ENCODE measurements at places on chromosomes 4 and X.

- DNase-seq = no peak
Measured at GRCh38 chr4:74402692-74403456, 37.9 kb downstream of the EREG start.

- DNase-seq = no peak
Measured at GRCh38 chrX:29824176-29824906, 391.0 kb upstream of the MAGEB2 start.

GRCh38 chr4:1419708-1420107 lies 13.5 kb upstream of the NKX1-1 start:
- DNase-seq = no peak

DNA sequence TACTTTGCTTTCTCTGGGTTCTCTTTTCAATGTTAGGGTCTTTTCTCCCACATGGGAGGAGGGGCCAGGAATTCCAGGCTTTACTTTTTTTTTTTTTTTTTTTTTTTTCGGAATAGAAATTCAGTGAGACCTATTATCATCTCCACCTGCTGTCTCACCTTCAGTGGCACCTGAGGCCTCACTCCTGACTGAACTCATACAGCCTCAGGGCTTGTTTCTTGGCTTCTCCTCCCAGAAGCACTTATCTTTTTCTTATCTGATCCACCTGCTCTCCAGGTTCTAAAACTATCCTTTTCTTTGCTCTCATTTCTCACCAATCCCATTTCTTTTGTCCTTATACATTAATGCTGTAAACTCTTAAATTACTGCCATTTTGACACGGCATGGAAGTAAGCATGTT lies 117.3 kb upstream of the PPP3CA start:
- DNase-seq = no peak

DNA sequence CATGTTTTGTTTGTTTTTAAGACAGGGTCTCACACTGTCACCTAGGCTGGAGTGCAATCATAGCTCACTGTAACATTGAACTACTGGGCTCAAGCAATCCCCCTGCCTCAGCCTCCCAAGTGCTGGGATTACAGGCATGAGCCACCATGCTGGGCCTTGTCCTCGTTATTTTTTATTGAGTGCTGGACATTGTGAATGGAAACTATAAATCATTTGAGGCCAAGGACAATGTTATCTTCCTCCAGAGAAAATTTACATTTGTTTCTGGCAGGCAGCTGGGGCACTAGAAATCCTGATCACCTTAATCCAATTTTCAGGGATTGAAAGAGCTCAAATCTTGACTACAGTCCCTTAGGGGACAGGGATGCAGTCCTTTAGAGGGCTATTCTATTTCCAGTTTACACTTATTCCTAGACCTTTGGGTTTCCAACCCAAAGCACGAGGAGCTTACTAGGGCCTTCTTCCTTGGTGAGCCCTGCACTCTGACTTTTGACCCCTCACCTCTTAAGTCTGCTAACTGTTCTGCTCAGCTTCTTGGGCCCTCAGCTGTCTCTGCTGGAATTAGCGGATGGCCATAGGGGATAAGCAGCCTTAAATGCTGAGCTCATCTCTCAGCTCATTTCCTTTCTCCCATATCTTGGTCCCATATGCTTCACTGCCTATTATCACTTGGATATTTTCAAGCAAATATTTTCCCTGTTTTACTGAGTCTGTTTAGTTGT lies 23.0 kb upstream of the PDZD4 start:
- no peak for DNase-seq

- DNase-seq = no peak
Measured at GRCh38 chr4:7828793-7829301, 110.8 kb downstream of the AFAP1 start.

DNA sequence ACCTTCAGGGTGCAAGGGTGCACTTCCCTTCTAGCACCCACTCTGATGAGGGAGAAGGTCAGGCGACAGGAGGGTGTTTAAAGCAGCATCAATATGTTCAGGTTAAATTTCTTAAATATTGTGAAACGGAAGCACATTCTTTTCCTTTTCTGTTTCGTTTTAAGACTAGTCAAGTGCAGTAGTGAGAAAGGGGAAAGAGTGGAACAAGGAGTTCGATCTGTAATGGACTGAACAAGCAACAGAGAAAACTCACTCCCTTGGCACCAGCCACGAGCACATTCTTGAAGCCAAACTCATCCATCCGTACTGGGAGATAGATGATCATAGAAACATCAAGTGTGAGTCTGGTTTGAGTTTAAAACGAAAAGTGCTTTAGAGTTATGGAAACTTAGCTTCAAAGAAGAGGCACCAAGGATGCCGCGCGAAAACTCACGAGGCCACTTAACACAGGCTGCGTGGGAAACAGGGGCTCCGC lies 815 bp downstream of the FAM53A start:
- no peak for DNase-seq

GRCh38 chr4:125231661-125232060 lies 83.1 kb upstream of the FAT4 start:
- DNase-seq = no peak

GRCh38 chr4:73588613-73589012 lies 31.6 kb downstream of the RASSF6 start:
- DNase-seq = no peak

- no peak for DNase-seq
Measured at GRCh38 chr4:94127707-94128328, 79.8 kb upstream of the SMARCAD1 start.

DNA sequence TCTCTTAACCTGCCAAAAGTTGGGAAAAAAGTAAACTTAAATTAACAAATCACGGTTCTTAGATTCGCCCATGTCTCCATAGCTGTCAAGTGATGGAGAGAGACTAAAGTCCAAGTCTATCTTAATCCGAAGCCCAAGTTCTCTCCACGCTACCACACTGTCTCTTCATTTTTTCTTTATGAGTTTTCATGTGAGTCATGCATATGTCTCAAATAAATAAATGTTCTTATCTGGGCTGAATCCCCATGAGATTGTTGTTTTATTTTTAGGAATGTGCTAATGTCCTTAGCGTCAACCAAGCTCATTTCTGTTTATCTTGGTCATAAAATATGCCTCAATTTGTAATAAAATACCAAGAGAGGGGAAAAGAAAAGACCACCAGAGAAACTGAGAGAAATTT lies 169.3 kb downstream of the RCHY1 start:
- no peak for DNase-seq

- no peak for DNase-seq
Measured at GRCh38 chrX:55119271-55119670, 30.5 kb downstream of the PAGE2 start.

- DNase-seq = no peak
Measured at GRCh38 chrX:44733931-44734330, 109.9 kb upstream of the DUSP21 start.

- no peak for DNase-seq
Measured at GRCh38 chrX:20143561-20143960, 1.9 kb upstream of the EIF1AX start.

- DNase-seq = peak; percentile 6
Measured at GRCh38 chr4:143185253-143186107, 763 bp downstream of the USP38 start.

- DNase-seq = no peak
Measured at GRCh38 chrX:2848871-2849301, 20.2 kb downstream of the GYG2 start.

DNA sequence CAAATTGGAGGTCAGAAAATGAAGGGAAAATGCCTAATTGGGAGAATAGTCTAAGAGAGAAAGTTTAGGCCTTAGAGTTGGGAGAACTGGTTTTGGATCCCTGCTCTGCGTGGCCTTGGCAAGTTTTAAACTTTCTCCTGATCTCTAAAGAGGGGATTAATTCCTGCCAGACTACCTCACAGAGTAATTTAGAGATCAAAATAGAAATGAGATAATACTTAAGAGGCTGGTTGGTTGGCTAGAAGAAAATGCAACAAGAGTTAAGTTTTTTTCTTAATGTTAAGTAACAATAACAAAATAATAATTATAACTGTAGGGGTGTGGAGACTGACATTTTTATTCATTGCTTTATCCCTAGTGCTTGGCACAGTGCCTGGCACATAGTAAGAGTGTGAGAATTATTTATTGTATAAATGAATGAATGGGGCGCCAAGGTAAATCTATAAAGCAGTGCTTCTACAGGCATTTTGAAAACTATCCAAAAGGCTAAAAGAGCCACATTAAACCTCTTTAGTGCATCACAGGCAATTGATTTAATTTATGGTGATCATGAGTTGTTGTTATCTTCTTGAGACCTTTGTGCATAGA lies 160.5 kb downstream of the RASL11B start:
- no peak for DNase-seq

DNA sequence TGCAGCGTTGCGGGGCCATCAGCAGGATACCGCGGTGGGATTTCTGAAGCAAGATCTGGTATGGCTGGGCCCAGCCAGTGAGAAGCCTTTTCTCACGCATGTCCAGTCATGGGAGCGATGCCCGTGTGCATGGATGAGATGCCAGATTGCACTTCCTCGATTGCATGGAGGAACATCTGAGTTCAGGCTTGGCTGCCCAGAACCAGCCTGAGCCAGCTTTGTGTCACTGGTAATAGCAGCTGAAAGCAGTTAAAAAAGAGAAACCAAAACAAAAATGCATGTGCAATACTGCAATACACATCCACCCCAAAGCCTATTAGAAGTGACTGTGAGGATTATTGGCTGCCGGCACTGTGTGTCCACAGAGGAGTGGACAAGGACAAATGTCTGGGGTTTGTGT lies 59.3 kb downstream of the PSAPL1 start:
- DNase-seq = no peak

GRCh38 chr4:153564630-153565525 lies 98.7 kb downstream of the TMEM131L start:
- DNase-seq = no peak

GRCh38 chrX:154477891-154478477 lies 1.1 kb downstream of the LAGE3 start:
- no peak for DNase-seq

DNA sequence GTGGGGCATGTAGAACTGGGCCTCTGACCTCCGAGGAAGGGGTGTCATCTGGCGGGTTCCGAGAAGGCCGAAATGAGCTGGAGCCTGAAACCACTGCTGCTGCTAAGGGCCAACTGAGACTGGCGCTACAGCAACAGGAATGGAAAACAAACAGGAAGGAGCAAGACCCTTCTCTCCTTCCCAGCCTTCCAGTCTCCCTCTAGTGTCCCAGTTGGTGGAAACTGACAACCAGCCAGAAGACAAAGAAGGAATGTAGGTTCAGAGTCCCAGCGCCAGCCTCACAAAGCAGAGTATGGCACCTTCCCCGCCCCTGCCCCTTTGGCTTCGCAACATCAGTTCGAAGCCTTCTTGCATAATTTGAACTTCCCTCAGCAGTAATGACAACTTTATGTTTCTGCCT lies 24.4 kb upstream of the PDZD4 start:
- no peak for DNase-seq

GRCh38 chr4:79927931-79928330 lies 145.1 kb downstream of the ANTXR2 start:
- no peak for DNase-seq

GRCh38 chr4:36824682-36825081 lies 419.9 kb upstream of the NWD2 start:
- no peak for DNase-seq

- DNase-seq = no peak
Measured at GRCh38 chrX:18649498-18649951, 22.4 kb downstream of the RS1 start.

- DNase-seq = no peak
Measured at GRCh38 chr4:687971-688853, 739 bp downstream of the SLC49A3 start.

DNA sequence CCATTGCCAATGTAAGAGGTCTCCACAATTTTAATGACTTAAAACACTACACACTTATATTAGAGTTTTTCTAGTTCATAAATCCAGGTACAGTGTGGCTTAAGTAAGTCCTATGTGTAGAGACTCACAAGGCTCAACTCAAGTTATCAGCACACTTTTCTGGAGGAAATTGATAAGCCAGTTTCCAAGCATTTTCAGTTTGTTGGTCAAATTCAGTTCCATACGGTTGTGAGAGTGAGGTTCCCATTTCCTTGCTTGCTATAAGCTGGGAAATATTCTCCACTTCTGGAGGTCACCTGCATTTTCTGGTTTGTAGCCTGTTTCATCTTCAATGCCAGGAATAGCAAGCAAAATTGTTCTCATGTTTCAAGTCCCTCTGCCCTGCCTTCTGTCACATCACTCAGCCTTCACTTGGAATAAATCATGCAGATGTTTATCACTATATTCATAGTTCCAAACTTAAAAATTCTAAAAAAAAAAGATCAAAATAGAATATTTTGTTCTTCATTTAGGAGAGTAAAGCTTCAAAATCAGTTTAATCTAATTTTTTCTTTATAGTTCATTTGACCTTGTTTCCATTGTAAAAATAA lies 1137.5 kb upstream of the INTU start:
- DNase-seq = no peak

DNA sequence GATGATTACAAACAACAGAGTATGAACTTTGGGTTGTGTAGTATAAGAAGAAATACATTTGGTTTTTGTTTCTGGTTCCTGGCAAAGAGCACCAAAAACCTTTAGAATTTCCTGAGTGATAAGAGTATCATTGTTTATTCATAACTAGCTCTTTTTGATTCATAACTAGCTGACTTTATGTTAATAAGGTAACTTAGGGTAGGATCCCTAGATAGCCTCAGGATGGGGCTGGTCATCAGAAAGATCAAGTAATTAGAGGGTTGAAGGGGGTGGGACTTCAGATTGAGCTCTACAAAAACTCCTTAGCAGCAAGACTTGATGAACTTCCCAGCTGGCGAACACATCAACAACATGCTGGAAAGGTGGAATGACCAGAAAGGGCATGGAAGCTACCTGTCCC lies 166.5 kb downstream of the SCFD2 start:
- DNase-seq = no peak

GRCh38 chr4:77235289-77235854 lies 78.4 kb downstream of the CCNG2 start:
- no peak for DNase-seq

GRCh38 chrX:53125506-53125905 lies 31.6 kb downstream of the KANTR start:
- DNase-seq = no peak

GRCh38 chr4:94238160-94238559 lies 30.5 kb downstream of the SMARCAD1 start:
- DNase-seq = no peak

DNA sequence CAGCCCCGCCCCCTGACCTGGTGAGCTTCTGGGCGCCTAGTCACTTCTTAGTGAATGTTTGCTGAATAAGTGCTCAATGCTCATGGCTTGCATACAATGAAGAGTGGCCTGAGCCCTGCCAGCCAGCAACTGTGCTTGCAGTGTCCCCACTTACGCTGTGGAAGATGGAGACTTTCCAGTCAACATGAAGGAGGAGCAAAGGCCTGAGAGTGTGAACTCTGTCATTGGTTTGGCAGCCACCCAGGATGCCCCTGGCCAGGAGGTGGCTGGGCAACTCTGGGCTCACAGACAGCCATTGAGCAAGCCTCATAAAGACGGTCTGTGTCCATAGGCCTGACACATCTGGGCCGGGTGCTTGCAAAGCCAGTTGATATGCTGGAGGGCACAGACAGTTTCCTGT lies 72.1 kb upstream of the MAMLD1 start:
- no peak for DNase-seq

GRCh38 chr4:13994016-13994415 lies 366.5 kb upstream of the BOD1L1 start:
- no peak for DNase-seq

DNA sequence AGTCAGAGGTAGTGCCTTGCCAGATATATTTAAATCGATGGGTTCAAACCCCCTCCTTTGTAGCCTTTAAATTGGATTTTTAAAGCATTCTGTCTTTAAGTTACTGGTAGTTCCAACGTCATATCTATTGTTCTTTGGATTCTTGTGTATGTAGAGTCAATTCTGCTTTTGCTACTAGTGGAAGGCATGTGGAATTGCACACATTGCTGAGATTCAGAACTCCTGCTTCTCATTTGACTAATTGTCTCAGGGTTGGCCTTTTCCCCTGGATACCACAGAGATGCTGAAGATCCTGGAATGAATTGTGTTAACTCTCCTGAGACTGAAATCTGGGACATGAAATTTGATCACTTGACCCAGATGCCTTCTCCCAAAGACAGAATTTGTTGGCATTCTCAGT lies 328.3 kb upstream of the RPS6KA3 start:
- no peak for DNase-seq
